ENCODE measurements at places on chromosomes 13 and 19.

DNA sequence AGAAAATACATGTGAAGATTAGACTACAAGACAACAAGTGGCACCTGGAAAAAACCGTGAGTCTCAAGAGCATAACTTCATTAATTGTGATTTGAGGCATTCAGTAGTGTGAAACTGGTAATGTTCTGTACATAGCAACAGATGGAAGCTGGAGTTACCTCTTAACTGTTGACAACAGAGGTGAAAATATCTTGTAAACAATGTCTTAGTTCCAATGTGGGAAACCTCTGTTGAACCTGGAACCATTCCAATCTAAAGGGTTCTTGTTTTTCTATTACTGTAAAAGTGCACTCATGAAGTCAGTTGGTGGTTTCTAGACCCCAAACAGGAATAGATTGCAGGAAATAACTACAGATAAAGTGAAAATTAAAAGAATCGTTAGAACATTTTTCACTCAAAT lies 728.4 kb downstream of the SLITRK1 start:
- DNase-seq, result no peak

DNA sequence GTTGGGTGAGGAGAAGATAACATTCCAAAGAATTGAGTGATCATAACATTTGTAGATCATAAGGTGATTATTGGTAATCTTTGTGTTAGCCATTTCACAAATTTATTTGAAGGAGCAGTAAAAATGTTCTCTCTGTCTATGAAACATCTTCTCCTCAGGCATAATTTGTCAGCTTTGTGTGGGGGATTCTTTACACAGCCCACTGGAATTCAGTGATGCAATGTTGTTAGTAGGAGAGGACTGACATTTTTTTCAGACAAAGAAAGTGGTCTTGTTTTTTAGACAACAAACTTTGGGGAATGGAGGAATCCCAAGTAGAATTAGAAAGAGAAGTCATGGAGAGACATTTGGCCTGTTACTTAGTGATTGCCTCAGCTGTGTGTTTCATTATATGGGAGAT lies 100.3 kb downstream of the ITGBL1 start:
- no peak for DNase-seq

DNA sequence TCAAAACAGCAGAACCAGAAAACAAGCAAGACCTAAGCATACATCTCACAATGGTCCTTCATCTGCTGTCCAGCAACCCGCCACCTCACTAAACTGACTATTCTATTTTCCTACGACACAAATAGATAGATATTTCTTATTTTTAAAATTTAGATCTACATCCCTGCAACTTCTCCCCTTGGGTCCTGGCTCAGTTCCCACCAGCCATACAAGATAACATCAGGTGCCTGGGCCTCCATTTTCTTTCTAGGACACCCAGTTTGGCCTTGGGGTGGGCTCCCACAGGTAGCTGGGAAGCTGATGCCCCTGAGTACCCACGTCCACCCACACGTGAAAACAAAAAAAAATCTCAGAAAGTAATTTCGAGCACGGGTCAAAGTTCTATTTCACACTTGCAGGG lies 47.6 kb downstream of the TGDS start:
- DNase-seq, result peak; percentile 27

- DNase-seq, result no peak
Observed at GRCh38 chr19:6652805-6653094, 17.2 kb downstream of the TNFSF14 start.

DNA sequence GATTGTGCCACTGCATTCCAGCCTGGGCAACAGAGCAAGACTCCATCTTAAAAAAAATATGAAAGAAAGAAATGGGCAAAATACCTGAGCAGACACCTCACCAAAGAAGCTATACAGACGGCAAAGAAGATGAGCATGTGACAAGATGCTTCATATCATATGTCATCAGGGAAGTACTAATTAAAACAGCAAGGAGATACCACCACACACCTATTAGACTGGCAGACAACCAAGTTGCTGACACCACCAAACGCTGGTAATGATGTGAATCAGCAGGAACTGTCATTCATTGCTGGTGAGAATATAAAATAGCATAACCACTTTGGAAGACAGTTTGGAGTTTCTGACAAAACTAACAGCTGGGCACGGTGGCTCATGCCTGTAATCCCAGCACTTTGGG lies 11.5 kb upstream of the TFDP1 start:
- no peak for DNase-seq

DNA sequence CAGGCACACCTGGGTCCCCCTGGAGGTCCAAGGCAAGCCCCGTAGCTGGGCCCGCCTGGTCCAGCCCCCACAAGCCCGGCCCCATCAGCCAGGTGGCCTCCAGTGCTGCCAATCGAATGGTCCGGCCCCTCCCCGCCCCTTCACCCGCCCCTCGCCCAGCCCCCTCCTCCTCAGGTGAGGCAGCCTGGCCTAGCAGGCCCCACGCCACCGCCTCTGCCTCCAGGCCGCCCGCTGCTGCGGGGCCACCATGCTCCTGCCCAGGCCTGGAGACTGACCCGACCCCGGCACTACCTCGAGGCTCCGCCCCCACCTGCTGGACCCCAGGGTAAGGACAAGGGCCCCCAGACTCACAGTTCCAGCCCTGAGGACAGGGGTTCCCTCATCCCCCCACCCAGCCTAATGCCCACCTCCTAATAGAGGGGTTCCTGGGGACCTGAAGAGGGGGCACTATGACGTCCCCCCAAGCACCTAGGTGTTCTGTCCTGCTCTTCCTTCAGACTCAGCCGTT lies at the start of gene HPN:
Gene HPN (plus strand): TSS at position 174 of the 508 bp plus-strand sequence. CDS start 786 bp downstream, outside the sequence.
- no peak for DNase-seq

All from GM20000 (cell line).